ENCODE measurements at places on chromosomes 2 and 18.

- H3K4me1 ChIP-seq, result no peaks in the 10 kb centered on the region
- no peaks in the 10 kb centered on the region for H3K36me3 ChIP-seq
- no peak for DNase-seq
- H3K27me3 ChIP-seq, result no peaks in the 10 kb centered on the region
- H3K27ac ChIP-seq, result no peak overlapping the region
Measured at GRCh38 chr18:54750350-54750749, 77.9 kb upstream of the RAB27B start.

GRCh38 chr2:36322108-36322507, 33.5 kb upstream of the CRIM1 start:
- no peak overlapping the region for H3K27ac ChIP-seq
- H3K4me1 ChIP-seq, result no peaks in the 10 kb centered on the region
- H3K27me3 ChIP-seq, result no peaks in the 10 kb centered on the region
- H3K36me3 ChIP-seq, result peaks cover 5% of the 10 kb centered on the region

- no peak overlapping the region for H3K27ac ChIP-seq
- no peaks in the 10 kb centered on the region for H3K36me3 ChIP-seq
- H3K4me1 ChIP-seq, result peaks cover 7% of the 10 kb centered on the region
- peak; percentile 8 for DNase-seq
- no peak overlapping the region for H3K4me3 ChIP-seq
Measured at GRCh38 chr2:8445580-8445979, 236.3 kb upstream of the ID2 start.

GRCh38 chr18:37299471-37300304, 265.9 kb downstream of the CELF4 start:
- DNase-seq, result peak; percentile 27
- H3K4me3 ChIP-seq, result no peak overlapping the region

Measured in GM23338 (cell line).